ENCODE measurements at places on chromosomes 6 and 20.

- DNase-seq: no peak
Measured at GRCh38 chr6:54019860-54020259, 91.4 kb upstream of the MLIP start.

DNA sequence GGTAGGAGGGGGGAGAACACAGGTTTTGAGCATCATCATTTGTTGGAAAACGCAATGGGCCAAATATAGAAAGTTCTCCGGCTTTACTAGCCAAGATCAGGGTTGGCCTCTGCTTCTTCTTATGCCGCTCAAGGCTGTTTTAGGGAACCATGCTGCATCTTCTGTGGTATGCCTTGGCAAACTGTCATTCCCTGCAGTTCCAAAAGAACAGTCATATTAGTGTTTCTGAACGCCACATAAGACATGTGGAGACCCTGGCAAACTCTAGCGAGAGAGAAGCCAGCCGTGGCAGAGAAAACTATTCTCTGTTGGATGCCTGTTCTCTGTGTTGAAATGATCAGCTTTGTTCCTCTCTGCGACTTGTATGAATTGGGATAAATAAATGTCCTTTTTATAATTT, 10.8 kb downstream of the ACTR5 start:
- DNase-seq: no peak

DNA sequence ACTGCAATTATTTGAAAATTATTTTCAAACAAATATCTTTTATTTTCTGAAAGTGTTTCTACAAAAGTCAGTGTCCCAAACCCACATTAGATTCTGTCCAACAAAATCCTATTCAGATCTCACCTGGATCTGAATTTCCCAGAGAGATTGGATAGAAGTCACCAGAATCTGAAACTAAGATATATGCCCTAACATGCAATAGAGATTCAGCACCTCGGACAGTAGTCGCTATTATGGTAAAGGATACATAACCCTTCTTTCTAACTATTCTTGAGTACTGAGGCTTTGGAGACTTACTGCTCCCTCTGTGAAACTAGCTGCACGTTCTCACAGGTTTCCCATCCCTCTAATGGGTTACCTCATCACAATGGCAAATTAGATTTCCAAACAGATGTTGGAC, 151.4 kb downstream of the ID4 start:
- DNase-seq: peak; percentile 63

DNA sequence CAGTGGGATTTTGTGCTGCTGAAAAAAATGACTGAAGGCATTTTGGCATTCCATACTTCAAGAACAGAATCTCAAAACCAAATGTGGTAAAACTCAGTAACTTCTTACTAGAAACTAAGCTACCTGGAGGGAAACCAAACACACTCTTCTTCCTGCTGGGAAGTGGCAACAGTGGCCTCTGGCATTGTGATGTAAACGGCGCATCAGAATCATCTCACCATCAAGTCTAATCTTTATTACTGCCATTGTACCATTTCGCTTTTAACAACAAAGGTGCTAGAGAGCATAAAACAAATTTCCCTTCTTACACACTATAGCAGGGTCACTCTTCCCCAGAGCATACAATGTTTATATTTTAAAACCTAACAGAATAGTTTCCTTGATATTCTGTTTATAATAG, 101.6 kb upstream of the CEP162 start:
- DNase-seq: no peak

DNA sequence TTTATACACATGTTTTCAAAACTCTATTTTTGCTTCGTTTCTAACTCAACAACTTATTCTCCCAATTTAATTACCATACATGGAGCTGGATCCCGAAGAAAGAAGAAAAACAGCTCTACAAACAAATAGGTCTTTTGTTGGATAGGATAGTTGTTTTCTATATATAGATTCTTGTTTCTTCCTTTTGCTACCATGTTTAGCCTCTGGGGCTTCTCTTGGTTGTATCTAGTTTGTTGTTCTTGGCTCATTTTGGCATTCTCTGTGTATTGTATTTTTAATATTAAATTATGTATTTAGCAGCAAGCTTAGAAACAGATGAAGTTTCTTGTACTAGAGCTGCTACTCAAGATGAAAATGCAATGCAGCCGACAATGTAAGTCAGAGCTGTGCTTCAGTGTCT, 60.9 kb downstream of the PLCB4 start:
- DNase-seq: no peak

- no peak for DNase-seq
Measured at GRCh38 chr6:148492654-148493290, 150.1 kb downstream of the SASH1 start.

GRCh38 chr20:31630187-31630790, 7.4 kb upstream of the COX4I2 start:
- DNase-seq: no peak

DNA sequence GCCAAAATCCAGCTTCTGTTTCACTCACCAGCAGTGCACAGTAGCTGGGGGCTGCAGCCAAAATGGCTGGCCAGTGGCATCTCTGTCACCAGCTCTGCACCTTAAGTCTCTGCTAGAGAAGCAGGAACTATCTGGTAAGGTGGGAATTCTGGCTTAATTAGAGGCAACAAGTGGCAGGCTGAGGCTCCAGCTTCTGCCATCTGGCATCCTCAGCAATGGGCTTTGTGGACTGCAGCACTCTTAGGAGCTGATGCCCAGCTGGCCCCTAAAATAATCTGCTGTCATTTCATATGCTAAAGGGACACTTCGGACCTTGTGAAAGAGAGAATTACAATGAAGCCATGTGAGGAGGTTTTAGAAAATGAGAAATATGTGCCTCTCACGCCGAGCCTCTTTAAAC, 4.6 kb upstream of the CLDN20 start:
- DNase-seq: no peak

DNA sequence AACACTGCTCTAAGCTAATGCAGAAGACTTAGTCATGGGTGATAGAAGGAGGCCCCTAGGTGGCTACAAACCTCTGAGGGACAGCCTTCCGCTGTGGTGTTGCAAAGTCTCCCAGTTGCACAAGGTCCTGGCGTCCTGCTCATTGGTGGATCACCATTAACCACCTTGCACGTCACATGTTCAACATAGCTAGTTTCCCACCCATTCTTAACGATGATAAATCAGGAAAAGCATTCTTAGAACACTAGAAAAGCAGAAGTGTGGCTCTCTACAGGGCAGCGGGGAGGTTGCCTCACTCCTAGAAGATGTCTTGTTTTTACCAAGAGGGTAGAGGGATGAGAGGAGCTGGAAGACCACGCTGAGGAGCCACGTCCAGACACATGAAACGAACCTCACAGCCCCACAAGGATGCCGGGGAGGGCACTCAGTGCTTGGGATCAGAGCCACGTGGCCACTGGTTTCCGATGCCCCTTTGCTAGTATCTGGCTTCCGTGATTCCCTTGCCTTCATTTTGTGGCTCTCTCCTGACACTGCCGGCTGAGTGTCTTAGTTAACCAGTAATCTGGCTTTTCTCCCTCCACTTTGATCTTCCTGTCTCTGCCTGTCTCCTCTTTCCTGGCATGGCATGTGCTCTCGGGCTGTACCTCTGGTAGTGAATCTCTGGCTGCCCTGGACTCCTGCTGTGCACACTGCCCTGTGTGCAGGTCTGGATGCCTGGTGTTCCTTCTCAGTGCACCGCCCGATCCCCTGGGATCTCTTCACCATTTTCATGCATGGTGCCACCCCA, 91.4 kb upstream of the NEDD9 start:
- DNase-seq: peak; percentile 89

DNA sequence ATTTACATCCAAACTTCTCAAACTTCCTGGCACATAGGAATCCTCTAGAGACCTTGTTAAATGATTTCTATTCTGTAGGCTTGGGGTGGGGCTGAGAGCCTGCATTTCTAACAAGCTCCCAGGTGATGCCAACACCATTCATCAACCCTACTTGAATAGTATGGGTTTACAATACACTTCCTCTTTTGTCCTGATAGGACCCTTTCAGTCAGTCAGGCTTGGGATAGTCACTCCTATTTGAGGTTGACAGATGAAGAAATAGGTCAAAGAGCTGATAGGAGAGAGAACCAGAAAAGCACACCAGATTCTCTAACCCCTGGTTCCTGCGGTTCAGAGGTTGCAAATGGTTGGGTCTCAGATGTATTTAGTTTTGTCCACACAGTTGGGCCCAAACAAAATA, 273.4 kb downstream of the TSHZ2 start:
- DNase-seq: peak; percentile 4

- no peak for DNase-seq
Measured at GRCh38 chr6:64724091-64724490, 982.9 kb downstream of the EYS start.

DNA sequence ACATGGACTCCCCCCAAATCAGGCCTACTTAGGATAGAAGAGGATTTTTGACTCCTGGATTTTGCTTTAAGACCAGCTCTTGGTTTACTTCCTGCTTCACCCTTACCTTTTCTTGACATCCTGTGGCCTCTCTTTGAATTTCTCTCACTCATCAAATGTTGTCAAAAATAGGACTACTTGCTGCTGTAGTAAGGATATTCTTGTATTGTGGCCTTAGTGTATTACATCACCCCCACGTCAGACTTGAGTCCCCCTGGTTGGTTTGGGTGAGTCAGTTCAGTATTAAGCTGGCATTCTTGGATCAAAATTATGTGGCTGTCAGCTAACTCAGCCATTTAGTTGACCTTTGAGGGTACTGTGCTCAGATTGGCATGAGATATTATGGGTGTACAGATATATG, 1.1 kb downstream of the TPX2 start:
- DNase-seq: peak; percentile 60

DNA sequence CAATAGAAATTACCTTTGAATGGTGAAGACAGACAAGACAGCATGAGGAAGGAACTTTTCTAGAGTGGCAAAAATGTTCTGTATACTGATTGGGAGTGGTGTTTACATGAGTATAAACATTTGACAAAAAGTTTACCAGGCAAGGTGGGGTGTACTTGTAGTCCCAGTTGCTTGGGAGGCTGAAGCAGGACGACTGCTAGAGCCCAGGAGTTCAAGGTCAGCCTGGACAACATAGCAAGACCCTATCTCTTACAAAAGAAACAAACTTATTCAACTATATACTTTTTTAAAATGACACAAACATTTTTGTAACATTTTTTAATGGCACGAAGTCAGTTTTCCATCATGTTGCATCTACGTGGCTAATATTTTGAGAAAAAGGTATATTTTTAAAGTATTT, 40.5 kb downstream of the ZHX3 start:
- DNase-seq: no peak

- DNase-seq: no peak
Measured at GRCh38 chr6:152087096-152087495, 279.6 kb downstream of the ESR1 start.

GRCh38 chr6:99471638-99472037, 43.6 kb downstream of the USP45 start:
- DNase-seq: no peak

DNA sequence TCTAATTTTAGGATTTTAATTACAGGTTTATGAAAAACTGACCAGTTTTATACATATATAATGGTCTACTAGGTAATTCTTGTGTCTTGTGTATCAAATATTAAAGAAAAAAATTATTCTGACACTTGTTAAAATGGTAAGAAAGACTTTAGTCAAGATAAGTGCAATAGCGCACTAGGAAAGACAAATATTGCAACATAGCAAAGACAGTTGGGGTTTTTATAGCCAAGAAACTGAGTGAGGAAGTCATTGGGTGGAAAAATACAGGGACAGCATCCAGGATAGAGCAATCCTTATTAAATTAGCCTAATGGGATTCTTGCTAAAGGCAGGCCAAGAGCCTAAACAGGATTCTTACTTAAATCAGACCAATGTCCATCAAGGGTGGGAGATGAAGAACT, 71.1 kb downstream of the ROS1 start:
- no peak for DNase-seq

- no peak for DNase-seq
Measured at GRCh38 chr6:105929626-105930025, 156.5 kb upstream of the PRDM1 start.

- DNase-seq: peak; percentile 60
Measured at GRCh38 chr6:130293800-130294199, 71.0 kb upstream of the SAMD3 start.

DNA sequence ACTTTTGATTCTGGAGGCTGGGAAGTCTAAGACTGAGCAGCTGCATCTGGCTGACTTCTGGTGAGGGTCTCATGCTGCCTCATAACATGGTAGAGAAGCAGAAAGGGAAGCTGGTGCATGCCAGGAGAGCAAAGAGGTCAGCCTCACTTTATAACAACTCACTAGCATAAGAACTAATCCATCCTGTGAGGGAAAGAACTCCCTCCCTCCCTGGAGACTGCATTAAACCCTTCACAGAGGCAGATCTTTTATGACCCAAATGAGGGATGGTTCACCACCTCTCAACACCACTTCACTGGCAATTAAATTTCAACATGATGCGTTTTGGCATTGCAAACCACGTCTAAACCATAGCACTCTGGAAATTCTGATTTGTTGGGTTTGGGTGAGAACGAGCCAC, 33.9 kb downstream of the STXBP5 start:
- DNase-seq: no peak

- no peak for DNase-seq
Measured at GRCh38 chr6:87753131-87753685, 51.2 kb upstream of the AKIRIN2 start.

DNA sequence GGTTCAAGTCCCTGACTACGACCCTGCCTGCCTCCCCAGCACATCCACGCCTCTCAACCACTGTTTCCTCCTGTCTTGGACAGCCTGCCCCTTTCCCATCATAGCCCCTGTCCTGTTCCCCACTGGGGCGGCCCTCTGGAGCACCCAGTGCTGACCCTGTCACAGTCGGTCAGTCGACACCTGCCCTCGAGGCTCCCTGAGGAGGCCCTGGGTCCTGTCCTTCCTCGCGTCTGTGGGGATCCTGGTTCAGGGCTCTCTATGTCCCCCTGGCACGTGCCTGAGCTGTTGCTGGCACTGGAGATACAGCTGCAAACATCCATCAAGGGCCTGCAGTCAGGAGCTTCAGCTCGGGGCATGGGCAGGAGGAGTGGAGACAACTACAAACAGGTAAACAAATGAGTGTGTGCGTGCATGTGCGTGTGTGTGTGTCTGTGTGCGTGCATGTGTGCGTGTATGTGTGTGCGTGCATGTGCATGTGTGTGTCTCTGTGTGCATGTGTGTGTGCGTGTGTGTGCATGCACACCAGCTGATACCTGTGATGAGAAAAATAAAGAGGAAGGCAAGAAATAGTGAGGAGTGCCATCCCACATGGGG, 132.8 kb downstream of the PHACTR3 start:
- no peak for DNase-seq

DNA sequence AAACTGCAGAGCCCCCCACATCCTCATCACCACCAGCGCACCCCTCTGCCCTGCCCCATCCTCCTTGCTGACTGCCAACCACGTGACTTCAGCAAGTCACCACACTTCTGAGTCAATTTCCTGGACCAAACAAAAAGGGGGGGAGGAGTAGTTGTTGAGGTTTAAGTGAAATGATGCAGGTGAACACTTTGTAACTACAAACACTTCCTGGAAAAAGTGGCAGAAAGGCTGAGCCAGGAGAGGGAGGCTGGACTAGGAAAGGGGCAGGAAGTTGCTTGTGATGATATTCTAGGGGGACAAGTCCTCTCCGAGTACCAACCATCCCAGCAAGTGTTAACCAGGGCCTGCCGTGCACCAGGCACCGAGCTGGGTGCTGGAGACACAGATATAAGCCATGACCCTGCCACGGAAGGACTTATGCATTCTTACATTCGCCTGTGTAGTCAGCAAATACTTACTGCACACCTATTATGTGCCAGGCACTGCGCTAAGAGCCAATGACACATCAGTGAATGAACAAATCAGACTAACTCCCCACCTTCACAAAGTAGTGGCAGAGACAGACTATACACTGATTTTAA, 67.3 kb downstream of the PREX1 start:
- DNase-seq: peak; percentile 81

All from hematopoietic multipotent progenitor cell treated with erythropoietin and hydrocortisone succinate and interleukin-3 and kit ligand, for 4 days (in vitro differentiated cells).